HEK293T (cell line): ENCODE measurements at places on chromosomes 1 and 21.

DNA sequence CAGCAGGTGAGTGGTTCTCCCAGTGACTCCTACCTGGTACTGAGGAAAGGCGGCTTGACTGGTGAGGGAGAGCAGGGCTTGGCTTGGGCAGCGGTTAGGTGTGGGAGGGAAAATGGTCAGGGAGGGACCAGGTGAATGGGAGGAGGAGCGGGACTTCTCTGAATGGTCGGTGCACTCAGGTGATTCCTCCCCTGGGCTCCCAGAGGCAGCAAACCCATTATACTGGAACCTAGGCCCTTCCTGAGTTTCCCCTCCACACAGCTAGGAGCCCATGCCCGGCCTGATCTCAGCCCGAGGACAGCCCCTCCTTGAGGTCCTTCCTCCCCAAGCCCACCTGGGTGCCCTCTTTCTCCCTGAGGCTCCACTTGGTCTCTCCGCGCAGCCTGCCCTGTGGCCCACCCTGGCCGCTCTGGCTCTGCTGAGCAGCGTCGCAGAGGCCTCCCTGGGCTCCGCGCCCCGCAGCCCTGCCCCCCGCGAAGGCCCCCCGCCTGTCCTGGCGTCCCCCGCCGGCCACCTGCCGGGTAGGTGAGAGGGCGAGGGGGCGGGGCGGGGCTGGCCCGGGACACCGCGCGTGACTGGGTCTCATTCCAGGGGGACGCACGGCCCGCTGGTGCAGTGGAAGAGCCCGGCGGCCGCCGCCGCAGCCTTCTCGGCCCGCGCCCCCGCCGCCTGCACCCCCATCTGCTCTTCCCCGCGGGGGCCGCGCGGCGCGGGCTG, 2.3 kb downstream of the ARTN start:
- no peak for DNase-seq

DNA sequence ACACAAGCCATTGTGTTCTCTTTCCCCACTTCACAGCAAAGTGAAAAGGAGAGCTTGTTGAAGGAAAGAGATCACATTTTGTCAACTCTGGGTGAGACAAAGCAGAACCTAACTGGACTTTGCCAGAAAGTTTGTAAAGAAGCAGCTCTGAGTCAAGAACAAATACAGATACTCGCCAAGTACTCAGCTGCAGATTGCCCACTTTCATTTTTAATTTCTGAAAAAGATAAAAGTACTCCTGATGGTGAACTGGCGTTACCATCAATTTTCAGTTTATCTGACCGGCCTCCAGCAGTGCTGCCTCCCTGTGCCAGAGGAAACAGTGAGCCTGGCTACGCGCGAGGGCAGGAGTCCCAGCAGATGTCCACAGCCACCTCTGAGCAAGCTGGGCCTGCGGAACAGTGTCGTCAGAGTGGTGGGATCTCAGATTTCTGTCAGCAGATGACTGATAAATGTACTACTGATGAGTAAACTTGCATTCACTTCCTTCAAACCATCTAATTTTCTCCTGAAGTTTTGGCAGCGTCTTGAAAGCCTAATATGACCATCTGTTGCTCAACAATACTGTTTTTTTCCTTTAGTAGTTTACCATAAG, 43.7 kb downstream of the BACH1 start:
- no peak for DNase-seq

- DNase-seq, result no peak
Observed at GRCh38 chr1:204405988-204406387, 5.6 kb downstream of the PPP1R15B start.

DNA sequence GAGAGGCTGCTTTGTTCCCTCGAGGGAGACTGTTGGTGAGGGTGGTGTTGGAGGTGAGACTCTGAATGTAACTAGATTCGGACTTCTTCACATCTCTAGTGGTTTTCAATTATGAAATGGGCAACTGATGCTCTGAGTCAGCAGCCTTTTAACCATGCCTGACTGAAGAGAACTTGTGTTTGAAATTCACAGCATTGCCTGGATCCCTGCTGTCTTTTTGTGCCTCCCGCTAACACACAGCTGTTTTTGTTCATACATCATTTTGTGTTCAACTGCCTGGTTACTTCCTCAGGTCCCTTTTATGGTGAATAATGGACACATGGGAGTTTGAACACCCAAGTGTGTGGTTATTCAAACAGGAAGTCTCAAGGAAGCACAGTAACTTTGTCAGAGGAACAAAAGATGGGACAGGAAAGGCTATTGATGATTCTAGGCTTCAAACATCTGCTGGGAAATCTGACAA, 16.8 kb downstream of the LAMC1 start:
- no peak for DNase-seq

- no peak for DNase-seq
Observed at GRCh38 chr1:33257207-33257771, 997 bp downstream of the ZNF362 start.

- DNase-seq, result no peak
Observed at GRCh38 chr1:19528438-19528837, 43.1 kb upstream of the CAPZB start.

GRCh38 chr1:151811181-151811580, 6.0 kb upstream of the LINGO4 start:
- no peak for DNase-seq

GRCh38 chr1:40861224-40862003, 749 bp downstream of the CITED4 start:
- DNase-seq, result no peak

- DNase-seq, result no peak
Observed at GRCh38 chr1:86489242-86489878, 20.6 kb downstream of the CLCA1 start.

- no peak for DNase-seq
Observed at GRCh38 chr1:181044449-181044966, 10.7 kb downstream of the MR1 start.

DNA sequence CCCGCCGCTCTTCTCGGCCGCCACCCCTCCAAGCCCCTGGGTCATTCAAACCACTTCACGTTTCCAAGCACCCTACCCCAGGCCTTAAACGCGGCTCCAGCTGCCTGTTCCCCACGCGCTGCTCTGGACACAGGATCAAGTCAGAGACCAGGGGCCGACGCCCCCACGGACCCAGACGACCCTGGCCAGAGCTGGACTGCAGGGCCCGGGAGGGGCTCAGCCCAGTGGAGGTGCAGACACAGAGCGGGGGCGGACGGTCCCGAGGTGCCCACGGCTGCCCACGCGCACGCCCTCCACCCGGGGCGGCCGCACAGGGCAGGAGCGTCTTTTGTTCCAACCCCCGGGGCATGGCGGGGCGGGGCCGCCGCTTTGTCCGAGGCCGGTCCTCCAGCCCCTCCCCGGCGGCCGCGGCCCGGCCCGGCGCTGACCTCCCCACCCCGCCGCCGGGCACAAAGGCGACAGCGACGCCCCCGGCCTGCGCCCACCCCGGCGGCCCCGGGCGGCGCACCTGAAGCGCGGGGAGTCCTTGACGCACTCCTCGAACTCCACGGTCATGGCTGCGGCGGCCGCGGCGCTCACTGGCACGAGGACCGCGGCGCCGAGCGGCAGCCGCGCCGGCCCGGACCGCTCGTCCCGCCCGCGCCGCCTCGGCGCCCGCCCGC, 338 bp downstream of the ACAP3 start:
- no peak for DNase-seq

- DNase-seq, result no peak
Observed at GRCh38 chr1:108048301-108049177, 83.6 kb upstream of the VAV3 start.

DNA sequence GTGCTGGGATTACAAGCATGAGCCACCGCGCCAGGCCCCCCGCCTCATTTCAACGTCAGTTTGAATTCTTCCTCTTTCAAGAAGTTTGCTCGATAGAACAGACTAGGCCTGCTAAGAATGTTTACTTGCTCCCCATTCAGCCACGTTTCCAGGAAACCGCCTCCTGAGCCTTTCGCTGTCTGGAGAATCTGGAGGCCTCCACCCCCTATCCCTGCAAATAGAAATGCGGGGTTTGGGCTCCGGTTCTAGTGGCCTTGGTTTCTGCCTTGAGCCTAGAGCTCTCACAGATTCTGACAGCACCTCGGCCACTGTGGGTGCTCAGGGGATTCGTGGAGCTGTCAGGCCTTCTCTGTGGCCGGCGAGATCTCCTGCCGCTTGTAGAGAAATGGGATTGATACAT, 84.3 kb downstream of the UBIAD1 start:
- no peak for DNase-seq

GRCh38 chr1:244230470-244230869, 179.4 kb downstream of the ZBTB18 start:
- DNase-seq, result no peak

DNA sequence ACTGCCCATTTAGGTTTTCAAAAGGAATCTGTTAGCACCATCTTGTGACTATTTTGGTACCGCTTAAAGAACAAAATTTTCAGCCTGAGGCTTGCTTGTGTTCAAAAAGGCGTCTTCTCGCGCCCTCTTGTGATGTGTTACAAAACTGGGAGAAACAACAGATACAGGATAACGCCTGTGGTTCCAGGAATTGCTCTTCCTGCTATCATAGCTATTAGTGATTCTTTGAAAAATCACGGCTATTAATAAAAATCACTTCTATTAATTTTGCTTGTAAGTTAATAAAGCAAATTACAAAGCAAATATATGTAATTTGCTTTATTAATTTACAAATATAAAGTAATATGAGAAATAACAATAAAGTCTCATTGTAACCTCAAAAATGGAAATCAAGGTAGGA, 82.2 kb upstream of the ABCD3 start:
- DNase-seq, result peak; percentile 72

DNA sequence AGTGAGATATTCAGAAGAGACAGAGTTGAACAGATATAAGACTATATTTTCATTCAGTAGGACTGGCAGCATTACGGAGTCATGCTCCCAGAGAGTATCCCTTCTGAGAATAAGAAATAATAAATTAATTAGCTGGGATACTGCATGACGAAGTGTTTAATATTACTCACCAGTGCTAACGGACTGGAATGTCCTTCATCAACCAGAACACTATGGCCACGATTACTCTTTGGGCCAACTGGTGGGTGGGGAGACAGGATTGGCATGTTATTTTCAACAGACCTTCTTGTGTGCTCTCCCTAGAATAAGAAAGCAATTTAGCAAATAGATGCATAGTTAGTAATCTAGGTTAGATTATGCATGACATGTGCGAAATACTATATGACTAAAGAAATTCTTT, 32.4 kb downstream of the ERICH3 start:
- DNase-seq, result no peak

DNA sequence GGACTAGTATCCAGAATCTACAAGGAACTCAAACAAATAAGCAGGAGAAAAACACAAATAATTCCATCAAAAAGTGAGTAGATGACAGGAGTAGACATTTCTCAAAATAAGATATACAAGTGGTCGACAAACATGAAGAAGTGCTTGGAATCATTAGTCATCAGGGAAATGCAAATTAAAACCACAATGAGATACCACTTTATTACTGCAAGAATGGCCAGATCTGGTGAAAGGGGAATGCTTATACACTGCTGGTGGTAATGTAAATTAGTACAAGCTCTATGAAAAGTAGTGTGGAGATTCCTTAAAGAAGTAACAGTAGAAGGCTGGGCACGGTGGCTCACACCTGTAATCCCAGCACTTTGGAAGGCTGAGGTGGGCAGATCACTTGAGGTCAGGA, 73.8 kb downstream of the POU2F1 start:
- DNase-seq, result no peak

GRCh38 chr1:26237230-26237966, 3.4 kb downstream of the CEP85 start:
- DNase-seq, result no peak

- DNase-seq, result no peak
Observed at GRCh38 chr1:59064592-59064991, 232.3 kb upstream of the FGGY start.

- DNase-seq, result no peak
Observed at GRCh38 chr1:22527122-22527521, 36.2 kb upstream of the EPHA8 start.
